ENCODE measurements at places on chromosomes 3 and 15. TPM values are rescaled to one million over a fixed set of nuclear protein-coding genes. Genes with fewer than 3 reads are reported as not detected.

GRCh38 chr15:53962646-53963561, 15.3 kb upstream of the UNC13C start:
- no peak for DNase-seq

- no peak for DNase-seq
These were observed 590 bp upstream of the TRIM71 start for GRCh38 chr3:32817257-32817557.

- DNase-seq, result no peak
These were observed 13.8 kb upstream of the ARHGEF3 start for GRCh38 chr3:56815589-56815988.

DNA sequence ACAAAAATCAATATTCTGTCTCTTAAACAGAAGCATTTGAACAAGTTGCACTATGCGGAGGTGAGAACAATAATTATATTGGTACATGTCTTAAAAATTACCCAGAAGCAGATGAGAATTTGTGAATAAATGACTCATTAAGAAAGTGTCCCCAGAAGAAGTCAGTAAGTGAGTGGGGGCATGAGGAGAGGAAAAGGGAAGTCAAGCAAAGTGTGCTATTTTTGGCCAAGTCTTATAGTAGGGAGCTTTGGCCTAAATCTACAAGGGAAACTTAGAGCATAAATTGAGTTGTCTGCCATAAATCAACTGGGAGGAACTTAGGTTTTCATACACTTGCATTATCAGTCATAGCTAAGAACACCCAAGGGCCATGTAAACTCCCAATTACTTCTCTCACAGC, 86.9 kb upstream of the SATB1 start:
- no peak for DNase-seq

DNA sequence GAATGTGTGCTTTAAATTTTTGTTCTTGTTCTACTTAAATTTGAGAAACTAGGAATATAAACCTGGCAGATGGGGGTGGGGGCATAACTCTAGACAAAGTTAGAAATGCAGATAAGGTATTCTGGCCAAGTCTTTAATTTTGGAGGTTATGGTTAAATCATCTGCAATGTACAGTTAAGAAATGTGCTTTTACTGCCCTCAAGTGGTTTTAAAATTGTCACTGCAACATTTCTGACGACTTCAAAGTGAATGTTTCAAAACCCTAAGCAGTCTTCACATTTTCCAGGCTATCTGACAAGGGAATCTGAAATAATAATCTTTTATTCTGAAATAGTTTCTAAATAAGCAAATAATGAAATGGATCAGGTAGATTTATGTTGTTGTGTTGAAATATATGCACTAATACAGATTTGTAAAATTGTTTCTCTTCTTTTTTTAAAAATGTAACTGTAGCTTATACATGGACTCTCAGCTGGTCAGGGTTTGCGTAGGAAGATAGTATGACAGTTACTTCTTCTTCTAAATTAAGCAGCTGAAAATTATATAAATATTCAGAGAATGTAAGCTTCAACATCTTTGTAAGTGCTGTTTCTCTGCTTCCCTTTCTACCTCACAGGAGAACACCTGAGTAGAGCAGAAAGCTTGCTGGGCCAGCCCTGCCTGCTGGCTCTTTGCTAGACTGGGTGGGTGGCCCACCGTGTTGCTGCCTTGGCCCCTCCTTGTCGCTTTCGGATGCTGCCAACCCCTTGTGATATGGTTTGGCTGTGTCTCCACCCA, 45.0 kb downstream of the SUCNR1 start:
- peak; percentile 78 for DNase-seq

DNA sequence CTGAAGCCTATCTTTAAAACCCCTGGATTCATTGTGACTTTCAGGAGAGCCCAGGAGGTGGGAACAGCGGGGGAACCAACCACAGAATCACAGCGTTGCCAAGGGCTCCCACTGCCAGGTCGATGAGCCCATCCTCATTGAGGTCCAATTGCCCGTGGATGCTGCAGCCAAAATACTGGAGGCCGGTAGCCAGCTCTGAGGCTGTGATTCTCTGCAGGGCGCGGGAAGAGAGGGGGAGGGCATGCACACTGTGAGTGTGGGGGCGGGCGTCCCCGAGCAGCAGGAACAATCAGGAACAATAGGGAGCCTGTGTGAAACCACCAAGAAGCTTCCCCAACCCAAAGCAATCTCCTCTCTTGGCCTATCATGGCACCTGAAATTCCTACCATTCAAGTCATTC, 53.4 kb downstream of the FEM1B start:
- no peak for DNase-seq

- DNase-seq, result no peak
These were observed 170.8 kb upstream of the SNTN start for GRCh38 chr3:63481627-63482026.

GRCh38 chr3:164007765-164008164, 1070.5 kb downstream of the SI start:
- DNase-seq, result no peak

DNA sequence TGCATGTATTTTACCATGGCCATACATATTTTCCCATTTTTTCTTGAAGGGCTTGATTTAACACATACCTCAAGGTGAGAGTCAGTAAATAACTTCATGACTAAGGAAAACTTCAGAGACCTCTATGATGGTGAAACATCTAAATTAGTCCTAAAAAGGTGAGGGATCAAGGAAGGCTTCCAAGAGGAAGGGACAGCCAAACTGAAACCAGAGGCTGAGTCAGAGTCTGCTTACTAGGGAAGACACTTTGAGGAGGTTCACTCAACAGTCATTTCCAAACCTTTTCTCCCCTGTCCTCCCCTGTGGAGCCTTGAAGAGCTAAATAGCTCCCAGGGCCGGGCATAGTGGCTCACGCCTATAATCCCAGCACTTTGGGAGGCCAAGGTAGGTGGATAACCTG, 206.6 kb downstream of the SHQ1 start:
- no peak for DNase-seq

GRCh38 chr3:178310949-178311348, 225.3 kb upstream of the KCNMB2 start:
- DNase-seq, result no peak

- DNase-seq, result no peak
These were observed 234.8 kb downstream of the XXYLT1 start for GRCh38 chr3:195036203-195036505.

DNA sequence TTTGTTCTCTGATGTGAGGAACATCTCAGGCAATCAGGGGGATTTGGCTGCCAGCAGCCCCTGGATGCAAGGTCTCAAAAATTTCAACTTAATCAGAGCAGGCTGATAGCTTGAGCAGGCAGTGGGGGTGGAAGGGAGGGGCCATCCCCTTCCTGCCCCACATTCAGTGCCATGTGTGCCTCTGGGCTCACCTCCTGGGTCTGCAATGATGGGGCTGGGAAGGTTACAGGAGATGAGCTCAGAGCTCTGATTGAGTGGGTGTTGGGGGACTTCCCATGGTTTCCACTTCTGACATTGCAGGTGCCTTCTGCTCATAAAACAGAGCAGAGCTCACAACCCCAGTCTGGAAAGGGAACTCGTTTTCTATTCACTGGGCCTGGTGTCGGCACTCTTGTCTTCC, 37.0 kb downstream of the PARP16 start:
- DNase-seq, result no peak

- no peak for DNase-seq
These were observed 7.9 kb upstream of the SRP14 start for GRCh38 chr15:40046721-40047414.

- peak; percentile 63 for DNase-seq
These were observed at the start of gene ZDHHC23 for GRCh38 chr3:113947372-113948014. Gene ZDHHC23 (plus strand): TSS chr3:113948013. CDS start chr3:113948803, 790 bp downstream.

DNA sequence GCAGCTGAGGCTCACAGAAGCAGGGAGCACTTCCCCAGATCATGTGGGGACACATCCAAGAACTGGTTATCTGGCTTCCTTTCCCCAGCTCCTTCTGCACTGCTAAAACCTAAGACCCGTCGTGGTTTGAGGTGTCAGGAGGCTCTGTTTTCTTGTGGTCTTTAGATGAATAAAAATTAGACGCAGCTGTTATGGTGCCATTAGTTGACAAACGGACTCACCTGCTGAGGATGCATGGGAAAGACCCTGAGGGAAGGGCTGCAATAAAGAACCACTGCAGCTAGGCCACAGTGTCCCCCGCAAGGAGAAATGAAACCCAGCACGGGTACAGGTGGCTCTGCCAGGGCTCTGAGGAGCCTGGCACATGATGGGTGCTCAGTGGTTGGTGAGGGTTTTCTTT, 99.4 kb downstream of the IQSEC1 start:
- no peak for DNase-seq

GRCh38 chr3:131091768-131092167, 65.1 kb downstream of the NEK11 start:
- DNase-seq, result no peak

NR2E3 gene
- 2.8 TPM for polyA plus RNA-seq

RNU5B-1 gene
- not detected for polyA plus RNA-seq

CD276 gene
- 141 TPM for polyA plus RNA-seq

CCK gene
- 5.7 TPM for polyA plus RNA-seq

ITIH4 gene
- polyA plus RNA-seq, result 32.1 TPM

TMOD2 gene
- polyA plus RNA-seq, result 7.2 TPM

CCR1 gene
- 2.4 TPM for polyA plus RNA-seq

SPTBN5 gene
- 3.9 TPM for polyA plus RNA-seq

TFRC gene
- polyA plus RNA-seq, result 35.0 TPM
